ENCODE measurements at places on chromosomes 2 and 18.

DNA sequence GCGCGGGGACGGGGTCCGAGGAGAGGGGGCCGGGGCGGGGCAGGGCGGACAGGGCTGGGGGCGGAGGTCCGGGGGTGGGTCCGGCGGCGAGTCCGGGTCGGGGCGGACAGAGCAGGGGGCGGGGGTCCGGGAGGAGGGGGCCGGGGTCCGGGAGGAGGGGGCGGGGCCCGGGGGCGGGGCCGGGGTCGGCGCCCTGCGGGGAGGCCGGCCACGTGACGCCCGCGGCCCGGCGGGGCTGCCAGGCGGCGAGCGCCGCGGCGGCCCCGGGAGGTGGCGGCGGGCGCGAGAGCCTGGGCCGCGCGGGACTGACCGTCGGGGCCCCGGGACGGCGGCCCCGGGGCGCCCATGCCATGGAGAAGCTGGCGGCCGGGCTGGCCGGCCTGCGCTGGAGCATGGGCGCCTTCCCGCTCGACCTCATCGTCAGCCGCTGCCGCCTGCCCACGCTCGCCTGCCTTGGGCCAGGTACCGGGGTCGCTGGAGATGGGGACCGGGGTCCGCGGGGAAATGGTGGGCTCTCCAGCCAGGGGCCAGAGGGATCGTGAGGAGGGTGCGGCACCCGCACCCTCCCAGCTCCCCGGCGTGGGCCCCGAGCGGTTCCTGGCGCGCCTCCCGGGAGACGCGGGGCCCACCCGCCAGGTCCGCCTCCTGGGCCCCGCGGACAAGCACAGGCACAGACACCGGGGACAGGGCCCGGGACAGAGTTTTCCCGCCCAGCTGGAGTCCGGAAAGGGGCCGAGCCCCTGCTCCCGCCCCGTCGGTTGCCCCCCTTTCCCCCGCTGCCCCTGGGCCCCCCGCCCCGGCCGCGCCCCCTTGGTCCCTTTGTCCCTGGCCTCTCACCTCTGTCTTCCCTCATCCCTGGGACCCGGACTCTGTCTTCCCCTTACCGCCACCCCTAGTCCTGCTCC lies at the start of gene GAREM2:
Gene GAREM2 (plus strand): TSS at position 218 of the 905 bp plus-strand sequence. CDS start 133 bp downstream, at position 351.
- no peak for DNase-seq

DNA sequence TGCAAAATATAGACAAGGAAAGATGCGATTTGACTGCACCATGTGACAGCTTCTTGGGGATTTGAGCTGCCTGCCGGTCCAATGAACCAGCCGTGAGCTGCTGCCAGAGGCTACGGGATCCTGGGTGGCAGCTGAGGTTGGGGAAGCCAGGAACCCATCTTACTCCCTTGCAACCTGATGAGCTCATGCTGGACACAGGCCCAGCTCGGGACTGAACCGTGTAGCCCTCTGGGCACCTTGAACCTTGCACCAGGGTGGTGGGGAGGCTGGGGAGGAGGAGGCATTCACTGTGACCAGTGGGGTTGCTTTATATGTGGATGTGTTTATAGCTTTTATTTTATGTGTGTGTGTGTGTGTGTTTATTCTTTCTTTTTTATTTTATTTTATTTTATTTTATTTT lies 9.1 kb downstream of the ALPI start:
- no peak for DNase-seq

DNA sequence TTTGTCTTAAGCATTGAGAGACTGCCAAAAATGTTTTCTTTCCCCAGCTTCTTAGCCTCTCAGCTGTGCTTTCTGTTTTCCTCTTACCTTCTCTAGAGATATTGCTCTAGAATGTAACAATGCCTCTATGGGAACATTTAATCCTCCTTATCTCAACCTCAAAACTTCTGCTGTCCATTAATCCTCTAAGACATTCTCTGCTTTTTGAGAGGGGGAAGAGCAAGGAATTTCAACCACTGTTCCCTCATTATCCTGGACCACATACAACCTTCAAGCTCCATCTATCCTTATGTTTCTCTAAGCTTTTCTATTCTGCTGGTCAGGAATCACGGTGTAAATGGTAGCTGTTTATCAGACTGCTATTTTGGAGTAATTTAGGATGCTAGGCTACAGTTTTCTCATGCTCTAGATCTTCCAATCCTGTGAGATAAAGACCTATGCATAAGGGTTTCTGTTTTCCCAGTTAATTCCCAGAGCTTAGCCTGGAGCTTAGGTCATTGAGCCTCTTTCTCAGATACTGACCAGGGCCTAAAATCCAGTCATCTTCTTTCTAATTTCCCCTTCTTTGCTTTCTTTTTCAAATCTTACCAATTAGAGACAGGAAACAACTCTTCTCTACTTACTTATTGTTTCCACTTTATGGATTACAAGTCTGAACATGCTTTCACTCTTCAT lies 282.0 kb downstream of the CALCRL start:
- no peak for DNase-seq

DNA sequence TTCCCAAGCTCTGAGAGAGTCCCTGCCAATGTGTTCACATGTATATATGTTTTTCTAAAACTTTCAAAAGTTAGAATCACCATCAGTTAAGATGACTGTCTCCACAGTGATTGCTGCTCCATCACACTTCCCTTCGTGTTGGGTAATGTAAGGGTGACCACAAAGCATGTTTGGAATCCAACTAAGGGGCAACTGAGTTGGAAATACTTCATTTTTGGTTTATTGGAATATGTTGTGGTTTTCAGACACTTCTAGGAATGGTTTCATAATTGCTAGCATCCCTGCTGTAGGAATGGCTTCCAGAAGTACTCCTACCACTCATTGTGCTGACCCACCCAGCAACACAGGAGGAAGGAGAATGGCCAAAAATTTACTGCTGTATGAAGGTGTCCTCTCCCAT lies 212.5 kb upstream of the GULP1 start:
- DNase-seq, result no peak

DNA sequence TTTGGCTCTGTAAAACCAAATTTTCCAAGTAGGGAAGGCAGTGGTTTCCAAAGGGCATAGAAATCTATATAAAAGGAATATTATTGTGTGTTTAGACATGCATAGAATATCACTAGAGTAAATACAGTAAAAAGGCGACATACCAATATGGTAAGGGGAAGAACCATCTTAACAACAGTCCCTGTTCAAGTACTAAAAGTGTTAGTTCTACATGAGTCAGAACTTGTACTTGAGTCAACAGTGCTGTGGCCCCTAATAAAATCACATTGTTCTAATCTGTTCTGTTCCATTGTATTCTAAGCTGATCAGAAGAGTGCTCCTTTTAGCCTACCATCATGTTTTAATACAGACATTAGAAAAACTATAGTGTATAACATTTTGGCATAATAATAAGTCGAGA lies 36.1 kb upstream of the TNFRSF11A start:
- no peak for DNase-seq

- no peak for DNase-seq
Observed at GRCh38 chr18:66457245-66457644, 146.6 kb downstream of the CDH19 start.

DNA sequence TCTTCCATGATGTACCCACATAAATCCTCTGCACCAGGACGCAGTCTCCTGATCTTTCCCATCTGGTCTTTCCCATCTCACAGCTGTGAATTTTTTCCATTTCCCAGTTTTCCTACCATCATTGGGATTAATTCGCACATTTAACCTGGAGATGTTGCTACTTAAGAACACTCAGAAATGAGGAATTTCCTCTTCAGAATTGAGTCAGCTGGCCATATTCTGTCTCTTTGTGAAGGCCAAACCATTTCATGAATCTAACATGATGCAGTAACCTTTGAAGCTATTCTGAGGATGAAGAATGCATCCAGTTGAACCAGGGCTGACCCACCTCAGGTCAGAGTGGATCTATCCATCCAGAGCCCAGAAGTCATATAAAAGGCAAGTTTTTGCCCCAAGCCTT lies 326.8 kb downstream of the SETBP1 start:
- DNase-seq, result no peak

GRCh38 chr2:205731583-205731981 lies 49.3 kb downstream of the NRP2 start:
- no peak for DNase-seq

DNA sequence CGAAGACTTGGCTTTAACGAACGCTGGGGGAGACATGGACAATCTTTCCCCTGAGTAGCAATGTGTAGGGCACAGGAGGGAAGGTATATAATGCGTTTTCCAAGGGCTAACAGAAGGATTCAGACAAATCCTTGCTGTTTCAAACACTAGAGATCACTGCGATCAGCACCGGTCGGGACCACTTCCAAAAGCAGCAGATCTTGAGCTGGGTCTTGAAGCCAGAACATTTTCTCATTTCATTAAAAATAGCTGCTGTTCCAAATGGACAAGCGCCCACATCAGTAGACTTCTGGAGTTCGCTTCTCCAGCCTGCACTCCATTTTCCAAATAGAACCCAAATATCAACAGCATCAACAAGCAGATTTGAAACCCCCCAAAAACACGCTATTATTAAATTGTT lies 65.1 kb upstream of the MAPRE2 start:
- DNase-seq, result no peak

GRCh38 chr2:120876526-120877280 lies 141.0 kb downstream of the GLI2 start:
- no peak for DNase-seq

DNA sequence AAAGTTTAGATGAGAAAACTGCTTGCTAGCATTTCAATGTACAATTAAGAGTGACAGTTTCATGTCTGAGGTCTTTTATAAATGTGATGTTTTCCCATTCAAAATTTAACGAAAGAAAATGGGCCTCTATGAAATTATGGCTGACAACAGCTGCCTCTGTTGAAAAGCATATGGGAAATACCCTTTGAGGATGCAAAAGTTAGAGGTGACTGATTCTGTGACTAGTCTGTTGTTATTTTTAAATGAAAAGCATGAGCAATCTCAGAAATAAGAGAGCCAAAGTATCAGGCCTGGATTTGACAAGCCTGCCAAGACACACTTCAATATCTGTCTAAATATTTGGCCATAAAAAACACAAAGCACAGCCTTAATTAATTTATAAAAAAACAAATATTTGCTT lies 580.8 kb downstream of the ERBB4 start:
- no peak for DNase-seq

DNA sequence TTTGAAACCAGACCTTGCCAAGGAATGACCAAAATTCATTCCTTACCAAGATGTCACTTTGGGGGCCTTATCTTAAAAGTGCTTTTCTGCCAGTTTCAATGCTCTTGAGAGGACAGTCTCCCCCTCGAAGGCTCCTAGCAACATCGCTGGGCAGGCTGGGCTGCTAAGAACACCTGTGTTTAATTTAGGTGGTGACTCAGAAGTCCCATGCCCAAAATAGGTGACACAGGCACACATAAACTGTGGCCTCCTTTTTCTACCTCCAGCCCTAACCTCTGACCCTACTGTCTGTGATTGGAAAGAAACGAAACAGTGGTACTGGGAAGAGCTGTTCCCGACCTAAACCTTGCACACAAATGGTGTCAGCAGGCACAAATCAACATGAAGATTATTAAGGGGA lies 28.7 kb upstream of the ROCK2 start:
- no peak for DNase-seq

All from cortex of kidney (tissue), 1 donor.